ENCODE measurements at places on chromosomes 5 and 9.
A peak's percentile ranks its signal among the peaks of the same experiment; 100 is the strongest.

DNA sequence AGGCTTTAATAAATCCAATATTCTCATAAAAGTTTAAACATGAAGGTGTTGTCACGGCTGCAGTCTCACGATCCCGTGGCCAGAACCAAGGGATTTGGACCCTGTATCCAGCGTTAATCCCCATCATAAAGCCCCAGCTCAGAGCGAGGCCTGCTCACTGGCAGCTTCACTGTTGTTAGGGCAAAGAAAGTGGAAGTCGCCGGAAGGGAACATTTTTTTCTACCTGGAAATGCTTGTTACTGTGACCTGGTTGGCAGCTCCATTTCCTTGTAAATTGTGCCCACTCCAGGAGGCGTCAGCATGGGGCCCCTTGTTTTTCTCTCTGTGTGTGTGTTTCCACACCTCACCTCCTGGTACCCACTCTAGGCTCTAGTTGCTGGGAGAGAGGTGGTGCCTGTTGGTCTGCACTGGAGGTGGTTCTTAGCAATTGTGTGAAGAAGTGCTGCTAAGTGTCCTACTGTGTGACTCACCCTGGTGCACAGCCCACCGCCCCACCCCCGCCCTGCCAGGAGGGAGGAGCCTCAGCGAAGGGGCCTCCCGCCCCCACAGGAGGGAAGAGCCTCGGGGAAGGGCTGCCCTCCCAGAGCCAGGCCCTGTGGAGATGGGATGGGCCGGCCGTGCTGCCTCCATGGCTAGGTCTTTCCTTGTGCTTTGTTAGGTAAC lies 105.1 kb downstream of the EHMT1 start:
- DNase-seq, result no peak

GRCh38 chr9:128190516-128191405 lies 611 bp downstream of the CIZ1 start:
- DNase-seq, result no peak

DNA sequence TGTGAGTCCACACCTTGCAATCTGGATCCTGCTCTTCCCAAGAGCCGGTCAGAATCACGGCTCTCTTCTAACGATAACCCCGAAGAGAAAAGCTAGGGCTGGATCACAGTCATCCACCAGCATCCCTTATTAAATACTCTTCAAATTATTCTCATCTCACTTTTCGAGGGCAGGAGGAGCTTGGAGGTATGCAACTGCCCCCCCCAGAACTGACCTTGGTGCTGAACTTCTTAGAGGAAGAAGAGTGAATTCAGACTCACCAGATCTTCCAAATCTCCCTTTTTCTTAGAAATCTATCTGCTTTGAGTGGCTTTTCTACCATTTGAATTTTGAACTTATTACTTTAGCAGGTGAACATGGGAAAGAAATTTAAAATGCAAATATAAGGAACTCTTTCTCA lies 75.7 kb downstream of the MED10 start:
- DNase-seq, result no peak

DNA sequence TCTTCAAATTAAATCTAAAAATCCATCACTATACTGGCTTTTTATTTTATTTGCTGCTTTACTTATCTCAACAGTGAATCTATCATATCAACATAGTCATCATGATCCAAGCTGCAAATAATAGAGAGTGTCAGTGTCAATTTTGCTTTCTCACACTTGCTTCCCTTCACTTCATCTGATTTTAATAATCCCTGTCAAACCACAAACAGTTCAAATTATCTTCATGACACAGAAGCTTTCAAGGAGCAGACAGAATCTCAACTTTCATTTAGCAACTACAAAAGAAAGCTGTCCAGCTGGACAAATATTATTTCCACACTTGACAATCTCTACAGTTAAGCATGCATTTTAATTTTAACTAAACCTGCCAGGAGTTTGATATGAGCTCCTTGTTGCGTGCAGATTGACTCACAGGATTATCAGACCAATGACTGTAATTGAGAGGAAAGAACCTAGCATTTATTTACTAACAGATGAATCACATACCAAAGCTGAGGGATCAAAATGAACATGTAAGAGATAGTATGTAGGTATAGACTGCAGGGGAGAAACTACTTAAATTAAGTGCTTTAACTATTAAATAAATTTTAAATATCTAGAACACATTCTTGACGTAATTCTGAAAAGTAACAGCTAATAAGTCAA lies 56.0 kb downstream of the KIAA0825 start:
- no peak for DNase-seq

GRCh38 chr9:116687074-116687753 lies at the start of gene TRIM32:
TRIM32 (plus strand) TSS chr9:116687305; CDS start chr9:116697743, 10,438 bp downstream.
- peak; percentile 93 for DNase-seq
